ENCODE measurements at places on chromosomes 1 and 21.

DNA sequence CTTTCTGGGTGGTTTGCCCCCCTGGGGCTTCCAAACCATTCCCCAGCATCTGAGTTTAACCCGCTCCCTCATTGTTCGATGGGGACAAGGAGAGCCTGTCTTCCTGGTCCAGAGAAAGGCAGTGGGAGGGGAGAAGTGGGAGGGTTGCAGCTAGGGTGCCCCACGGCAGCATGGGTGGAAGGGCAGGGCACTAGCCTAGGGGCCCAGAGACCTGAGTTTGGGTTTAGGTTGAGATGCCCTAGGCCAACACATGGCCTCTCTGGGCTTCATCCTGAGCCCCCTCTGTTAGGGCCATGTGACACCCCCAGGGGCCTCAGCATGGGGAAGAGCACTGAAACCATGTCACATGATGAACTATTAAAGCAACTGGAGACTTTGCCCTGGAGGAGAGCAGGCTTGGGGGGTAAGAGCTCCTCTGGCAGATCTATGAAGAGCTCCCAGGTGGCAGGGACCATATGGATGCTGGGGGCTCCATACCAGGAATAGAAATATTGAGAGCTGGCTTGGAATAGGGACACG lies 9.7 kb upstream of the RUNX3 start:
- no peak for DNase-seq

- DNase-seq, result no peak
Measured at GRCh38 chr1:185137896-185138545, 18.7 kb downstream of the TRMT1L start.

- DNase-seq, result no peak
Measured at GRCh38 chr21:28833182-28833581, 159.5 kb downstream of the LTN1 start.

DNA sequence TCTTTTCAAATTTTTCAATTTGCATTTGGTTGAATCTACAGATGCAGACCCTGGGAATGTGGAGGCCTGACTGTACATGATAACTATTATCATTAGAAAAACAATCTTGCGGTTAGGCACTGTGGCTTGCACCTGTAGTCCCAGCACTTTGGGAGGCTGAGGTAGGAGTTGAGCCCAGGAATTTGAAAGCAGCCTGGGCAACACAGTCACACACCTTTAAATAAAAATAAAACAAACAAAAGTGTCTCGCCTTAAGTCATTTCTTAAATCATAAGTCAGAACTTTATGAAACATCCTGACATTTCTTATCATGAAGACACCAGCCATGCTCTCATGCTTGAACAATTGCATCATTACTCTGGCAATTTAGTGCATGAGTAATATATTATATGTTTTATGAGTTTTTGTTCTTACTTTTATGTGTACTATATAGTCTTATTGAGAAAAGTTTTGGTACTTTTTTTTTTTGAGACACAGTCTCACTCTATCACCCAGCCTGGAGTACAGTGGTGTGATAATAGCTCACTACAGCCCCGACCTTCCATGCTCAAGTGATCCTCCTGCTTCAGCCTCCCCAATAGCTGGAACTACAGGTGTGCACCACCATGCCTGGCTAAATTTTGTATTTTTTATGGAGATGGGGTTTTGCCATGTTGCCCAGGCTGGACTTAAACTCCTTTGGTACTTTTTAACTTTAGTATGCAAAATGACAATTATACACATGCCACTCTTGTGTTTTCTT lies 7.8 kb downstream of the TBX19 start:
- DNase-seq, result peak; percentile 59

DNA sequence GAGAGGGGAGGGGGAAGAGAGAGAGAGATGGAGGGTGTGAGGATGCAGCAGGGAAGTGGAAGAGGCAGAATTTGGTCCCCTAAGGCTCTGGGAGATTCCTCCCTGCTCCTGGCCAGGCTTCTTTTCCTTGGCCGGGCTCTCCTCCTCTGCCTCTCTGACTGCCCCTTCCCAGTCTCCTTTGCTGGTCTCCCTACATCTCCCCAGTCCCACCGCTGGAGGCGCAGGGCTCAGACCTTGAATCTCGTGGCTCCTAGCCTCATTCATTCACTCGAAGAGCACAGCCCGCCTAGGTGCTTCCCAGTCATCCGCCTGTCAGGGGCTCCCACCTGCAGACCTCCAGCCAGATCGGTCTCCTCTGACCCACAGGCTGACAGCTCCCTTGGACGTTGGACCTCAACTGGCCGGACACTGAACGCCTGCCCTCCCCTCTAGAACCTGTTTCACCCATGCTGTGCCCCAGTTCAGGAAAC lies 76.5 kb downstream of the VWA5B1 start:
- DNase-seq, result peak; percentile 50

DNA sequence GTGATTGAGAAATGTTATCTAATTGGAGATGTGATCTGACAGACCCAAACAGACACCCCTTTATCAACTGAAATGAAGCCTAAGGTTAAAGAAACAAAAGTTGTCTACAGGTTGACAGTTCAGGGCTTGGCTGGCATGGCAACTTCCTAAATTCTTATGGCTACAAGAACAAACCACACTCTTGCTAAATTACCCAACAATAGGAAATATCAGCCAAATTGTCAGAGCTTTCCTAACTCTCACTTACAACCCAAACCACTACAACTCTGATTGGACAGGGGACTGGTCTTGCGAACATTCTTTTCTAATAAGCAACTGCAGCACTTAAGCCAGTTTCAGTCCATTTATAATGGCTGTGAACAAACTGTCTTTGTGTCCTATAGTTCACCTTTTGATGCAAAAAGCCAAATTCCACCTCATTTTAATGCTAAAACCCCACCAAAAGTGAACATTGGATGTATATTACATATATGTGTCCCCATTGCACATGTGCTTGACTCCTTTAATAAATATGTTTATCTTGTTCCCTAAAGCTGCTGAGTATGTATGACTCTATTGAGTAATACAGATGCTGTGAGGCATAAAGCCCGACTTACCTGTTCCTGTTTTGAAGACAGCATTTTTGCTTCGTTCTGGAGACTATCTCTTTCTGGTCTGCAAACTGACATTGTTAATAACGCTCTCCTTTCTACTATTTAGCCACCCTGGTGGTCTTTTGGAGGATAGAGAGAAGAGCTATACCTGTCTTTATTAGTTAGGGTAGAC lies 101.3 kb upstream of the HMCN1 start:
- DNase-seq, result peak; percentile 65

GRCh38 chr1:235632506-235633401 lies 16.8 kb downstream of the GNG4 start:
- DNase-seq, result peak; percentile 33

DNA sequence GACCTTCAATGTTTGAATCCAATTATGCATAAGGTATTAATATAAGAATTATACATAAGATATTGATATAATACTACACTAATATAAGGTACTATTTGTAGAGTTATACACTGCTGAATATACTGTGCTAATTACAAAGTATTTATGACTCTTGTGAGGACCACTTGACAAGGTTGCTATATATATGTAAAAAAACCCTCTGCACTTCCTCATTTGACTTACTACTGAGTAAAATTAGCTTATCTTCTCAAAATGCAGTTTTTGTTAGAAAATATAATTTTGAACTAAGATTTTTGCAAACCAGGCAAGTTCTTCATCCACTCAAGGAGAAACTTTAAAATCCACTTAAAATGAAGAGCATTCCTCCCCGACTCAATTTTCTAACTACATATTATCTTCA lies 8.5 kb downstream of the SIKE1 start:
- no peak for DNase-seq

DNA sequence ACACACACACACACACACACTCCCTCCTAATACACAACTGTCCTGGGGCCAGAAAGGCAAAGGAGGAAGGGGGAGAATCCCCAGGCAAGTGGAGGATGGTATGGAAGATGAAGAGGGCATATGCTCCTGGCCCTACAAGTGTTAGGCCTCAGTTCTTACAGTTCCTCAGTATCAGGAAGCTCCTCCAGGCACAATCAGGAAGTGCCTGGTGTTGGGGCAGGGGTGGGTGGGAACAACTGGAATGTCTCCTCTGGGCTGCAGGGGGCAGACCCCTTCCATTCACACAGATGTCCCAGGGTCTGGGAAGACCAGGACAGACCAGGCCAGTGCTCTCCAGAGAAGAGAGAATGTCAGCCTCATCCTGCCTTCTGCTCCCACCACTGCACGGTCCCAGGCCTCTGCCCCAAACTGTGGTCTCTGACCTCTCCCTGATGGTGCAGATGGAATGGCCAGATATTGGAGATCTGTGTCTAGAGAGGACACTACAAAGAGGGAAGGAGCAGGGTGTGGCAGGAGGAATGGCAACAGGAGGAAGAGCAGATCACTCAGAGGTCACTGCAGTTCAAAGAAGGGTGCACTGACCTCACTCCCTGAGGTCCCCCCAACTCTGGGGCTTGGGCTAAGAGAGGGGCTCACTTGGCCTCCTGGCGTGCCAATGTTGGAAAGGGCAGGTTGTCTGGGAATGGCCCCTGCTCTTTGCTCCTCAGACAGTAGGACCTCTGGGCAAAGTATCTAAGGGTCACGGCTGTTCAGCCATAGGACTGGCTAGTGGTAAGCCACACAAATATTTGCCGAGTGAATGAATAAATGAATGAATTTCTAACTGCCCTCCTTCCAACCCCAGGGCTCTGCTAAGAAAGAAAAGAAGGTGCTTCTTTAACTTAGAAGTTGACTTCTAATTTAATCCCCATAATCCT lies 2.5 kb upstream of the DENND2D start:
- no peak for DNase-seq

DNA sequence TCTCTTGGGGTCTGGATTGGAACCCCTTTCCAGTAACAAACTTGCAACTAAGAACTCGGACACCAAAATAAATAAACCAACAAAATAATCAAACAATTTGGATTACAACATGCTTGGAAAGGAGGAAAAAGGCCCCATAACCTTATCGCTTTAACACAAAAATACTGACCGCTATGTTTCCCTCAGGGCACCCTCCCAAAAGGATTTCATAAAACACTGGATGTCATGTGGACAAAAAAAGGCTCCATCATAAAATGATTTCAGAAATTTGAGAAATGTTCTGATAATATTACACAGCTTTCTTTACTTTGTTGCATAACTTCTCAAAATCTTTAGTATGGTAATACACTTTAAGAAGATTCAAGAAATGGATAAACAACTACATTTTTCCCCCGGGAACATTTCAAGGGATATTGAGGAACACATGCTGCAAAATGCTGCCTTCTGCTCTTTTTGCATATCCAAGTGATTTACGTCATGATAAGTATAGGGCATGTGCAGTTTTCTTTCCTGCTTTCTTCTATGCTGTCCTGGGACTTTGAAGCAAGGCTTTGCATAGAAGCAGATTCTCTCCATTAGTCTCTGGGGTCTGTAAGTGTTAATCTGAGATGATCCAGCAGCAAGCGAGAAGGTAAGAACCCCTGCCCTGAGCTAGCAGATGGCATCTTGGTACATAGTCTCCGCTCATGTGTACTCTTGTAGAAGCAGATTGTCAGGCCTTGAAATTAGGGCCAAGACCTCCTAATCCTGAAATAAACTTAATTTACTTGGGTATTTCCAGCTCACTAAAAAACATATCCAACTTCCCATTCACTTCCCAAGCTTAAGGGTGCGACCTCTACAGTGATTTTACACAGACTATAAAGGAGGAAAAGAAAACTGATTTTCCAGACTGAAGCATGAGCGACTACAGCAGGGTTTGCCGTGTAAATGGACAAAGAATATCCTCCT lies 85.5 kb upstream of the KIAA0040 start:
- DNase-seq, result no peak

- DNase-seq, result no peak
Measured at GRCh38 chr1:26360807-26361604, 7.1 kb upstream of the CRYBG2 start.

DNA sequence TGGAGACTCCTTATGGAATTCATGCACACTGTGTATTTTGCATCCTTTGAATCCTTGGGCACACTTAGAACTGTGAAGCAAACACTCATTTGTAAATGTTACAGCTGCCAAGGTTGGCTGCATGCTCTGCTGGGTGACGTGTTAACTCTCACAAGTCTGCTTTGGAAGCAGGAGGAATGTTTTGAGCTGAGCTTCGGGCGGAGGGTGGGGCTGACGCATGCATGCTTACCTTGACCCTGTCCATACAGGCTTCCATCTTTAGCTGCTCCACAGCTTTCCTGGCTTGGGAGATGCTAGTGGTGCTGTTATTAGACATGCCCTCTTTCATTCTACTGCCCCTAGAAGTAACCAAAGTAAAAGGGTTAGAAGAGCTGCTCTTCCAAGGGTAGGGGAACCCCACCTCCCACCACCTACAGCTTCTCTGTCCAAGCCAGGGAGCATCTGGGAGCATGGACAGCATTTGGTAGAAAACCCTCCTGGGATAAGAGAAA lies 66.0 kb downstream of the GNG4 start:
- DNase-seq, result no peak

GRCh38 chr1:38708701-38709258 lies 150.8 kb downstream of the RRAGC start:
- no peak for DNase-seq

DNA sequence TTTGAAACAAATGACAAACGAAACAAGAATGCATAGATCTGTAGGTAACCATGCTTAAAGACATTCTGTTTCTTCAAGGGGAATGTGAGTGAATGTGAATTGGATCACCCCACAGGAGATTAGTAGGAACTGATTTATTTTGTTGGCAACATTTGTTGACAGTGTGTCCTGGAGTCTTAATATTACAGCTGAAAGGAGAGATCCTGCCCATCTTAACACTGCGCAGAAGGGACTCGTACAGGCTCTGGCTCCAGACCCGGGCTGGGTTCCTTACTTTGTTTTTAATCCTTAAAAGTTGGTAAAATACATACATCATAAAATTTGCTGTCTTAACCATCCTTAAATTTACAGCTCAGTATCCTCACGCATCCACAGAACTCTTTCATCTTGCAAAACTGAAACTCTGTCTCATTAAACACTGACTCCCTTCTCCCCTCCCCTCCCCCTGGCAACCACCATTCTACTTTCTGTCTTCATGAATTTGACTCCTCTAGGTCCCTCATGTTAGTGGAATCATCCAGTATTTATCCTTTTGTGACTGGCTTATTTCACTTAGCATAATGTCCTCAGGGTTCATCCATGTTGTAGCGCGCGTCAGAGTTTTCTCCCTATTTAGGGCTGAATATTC lies 74.1 kb downstream of the GALNT2 start:
- DNase-seq, result peak; percentile 65

- no peak for DNase-seq
Measured at GRCh38 chr1:85428471-85429089, 36.4 kb downstream of the DDAH1 start.

GRCh38 chr1:93483606-93484005 lies 35.7 kb downstream of the FNBP1L start:
- DNase-seq, result no peak

DNA sequence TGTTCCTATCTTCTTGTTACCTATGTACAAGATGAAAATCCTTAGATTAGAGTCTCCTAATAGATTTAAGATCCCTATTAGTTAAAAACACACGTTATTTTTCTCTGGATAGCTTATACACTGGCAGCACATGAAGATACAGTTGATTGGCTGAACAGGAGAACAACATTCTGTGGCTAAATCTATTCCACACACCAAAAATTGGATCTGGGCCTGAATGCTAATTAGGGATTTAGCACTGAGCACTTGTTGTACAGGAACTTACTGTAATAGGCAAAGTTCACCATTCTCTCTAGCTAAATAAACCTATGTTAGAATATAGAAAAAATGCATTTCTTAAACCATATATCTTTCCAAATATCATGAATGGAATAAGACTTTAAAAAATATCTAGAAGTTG lies 117.1 kb upstream of the PTGFR start:
- DNase-seq, result no peak

Data from adipocyte (in vitro differentiated cells).